ENCODE measurements at places on chromosomes 5 and 9.

DNA sequence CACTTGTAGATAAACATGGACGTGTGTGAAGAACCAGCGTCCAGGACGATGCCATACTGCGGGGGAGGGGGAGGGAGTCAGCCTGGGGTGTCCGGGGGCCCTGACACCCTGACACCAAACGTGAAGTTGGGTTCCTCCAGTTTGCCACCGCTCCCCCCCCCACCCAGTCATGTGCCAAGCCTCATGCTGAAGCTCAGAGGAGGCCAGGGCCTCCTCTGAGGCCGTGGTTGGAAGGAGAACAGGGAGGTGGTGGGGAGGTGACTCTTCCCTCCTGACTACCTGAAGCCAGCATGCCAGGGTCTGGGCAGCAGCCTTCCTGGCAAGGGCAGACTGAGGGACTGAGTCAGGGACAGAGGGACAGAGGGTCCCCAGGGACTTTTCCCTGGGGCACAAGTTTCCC is 1.6 kb downstream of the ENTPD2 start:
- DNase-seq: no peak

DNA sequence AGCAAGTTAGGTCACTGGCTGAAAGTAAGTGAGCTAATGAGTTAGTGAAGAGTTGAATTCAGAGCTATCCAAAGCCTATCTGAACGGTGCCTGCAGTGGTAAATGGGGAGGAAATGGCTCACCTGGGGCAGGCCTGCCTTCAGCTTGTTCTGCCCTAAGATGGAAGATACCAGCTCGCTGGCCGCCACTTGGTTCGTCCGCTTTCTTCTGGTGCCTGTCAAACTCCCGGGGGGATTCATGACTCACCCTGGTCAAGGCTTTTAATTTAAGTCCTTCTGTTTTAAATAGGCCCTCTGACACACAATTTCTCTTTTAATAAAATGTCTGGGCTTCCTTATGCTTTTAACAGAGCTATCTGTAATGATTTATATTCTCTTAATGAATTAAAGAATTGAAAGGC is 78.8 kb downstream of the CFAP90 start:
- DNase-seq: no peak

DNA sequence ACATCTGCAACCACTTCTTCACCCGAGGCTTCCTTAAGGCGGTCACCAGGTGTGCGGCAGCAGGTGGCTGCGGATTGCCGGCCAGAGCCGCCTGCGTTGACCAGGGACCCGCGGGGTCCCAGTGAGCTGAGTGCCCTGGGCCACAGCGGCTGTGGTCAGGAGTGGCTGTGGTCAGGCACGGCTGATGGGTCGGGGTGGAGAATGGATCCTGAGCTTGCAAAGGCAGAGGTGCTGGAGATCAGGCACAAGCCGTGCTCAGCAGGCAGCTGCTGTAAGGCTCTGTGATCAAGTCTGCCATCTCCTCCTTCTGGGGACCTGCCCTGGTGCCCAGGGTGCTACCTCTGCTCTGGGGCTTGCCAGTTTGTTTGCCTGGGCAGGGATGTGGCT is 2.1 kb downstream of the UAP1L1 start:
- DNase-seq: no peak

DNA sequence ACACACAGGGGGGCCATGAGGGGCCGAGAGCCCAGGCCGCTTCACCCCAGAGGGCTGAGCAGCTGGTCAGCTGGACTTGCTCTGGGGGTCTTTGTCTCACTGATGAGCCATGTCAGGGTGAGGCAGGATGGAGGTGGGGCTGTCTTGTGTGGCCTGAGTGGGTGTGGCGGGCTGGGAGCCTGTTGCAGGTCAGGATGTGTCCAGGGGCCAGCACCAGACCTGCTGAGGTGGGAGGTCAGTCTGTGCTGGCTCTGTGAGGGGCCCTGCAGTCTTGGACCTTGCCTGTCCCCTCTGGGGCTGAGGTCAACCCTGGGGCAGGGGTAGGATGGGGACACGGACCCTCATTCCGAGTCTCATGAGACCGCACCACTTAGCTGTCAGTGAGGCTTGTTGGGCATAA is 56.9 kb downstream of the RXRA start:
- no peak for DNase-seq

- DNase-seq: no peak
Measured at GRCh38 chr5:15797116-15797515, 297.1 kb downstream of the FBXL7 start.

DNA sequence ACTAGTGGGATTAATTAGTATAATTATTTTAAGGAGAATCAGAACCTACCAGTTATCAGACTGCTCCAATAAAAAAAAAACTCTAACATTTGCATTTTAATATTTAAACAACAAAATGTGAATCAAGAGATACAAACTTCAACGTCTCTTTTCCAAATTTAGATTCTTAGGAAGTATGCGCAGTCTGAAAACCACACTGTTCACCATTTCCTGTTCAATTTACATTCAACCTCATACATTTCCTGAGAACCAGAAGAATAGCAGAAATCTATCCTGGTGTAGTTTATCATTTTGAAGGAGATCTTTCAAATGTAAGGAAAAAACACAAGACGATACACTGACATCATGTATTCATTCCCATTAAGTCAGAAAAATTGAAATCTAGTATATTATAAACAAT is 869.2 kb downstream of the EFNA5 start:
- no peak for DNase-seq

DNA sequence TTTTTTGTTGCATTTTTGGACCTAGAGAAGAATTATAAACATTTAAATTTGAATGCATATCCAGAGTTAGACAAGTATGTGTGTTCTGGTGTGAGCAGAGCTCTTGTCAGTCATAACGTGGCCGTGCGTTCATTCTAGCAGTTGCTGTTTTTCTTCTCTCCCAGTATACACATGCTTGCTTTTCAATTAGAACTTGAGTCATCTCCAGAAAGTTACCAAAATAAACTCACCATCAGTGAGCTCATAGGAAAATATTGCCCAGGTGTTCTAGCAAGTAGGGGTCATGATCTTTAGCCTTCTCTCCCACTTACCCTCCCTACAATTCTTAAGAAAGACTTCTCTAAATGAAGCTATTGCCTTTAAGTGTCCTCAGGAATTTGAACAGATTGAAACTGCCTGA is 247.5 kb upstream of the TUT7 start:
- DNase-seq: no peak

- peak; percentile 78 for DNase-seq
Measured at GRCh38 chr5:115634343-115635132, 8.7 kb upstream of the TMED7 start.

DNA sequence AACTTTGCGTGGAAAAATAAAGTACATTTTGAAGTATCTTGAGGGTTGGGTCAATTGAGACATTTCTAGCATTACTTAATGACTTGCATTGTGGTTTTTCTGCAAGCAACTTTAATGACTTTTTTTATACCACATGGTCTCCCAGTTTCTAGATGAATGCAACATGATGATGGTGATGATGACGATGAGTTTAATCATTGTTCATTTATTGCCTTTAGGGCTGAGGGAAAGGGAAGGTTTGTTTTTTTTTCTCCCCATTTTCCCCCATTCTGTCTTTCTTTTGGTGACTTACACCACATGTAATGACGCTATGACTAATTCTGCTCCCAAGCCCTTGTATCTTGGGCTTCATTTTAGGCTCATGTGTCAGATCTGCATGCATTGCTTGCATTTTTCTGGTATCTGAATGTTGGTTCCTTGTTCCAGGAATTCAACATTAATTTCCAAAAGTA is 57.7 kb upstream of the NXNL2 start:
- DNase-seq: no peak

DNA sequence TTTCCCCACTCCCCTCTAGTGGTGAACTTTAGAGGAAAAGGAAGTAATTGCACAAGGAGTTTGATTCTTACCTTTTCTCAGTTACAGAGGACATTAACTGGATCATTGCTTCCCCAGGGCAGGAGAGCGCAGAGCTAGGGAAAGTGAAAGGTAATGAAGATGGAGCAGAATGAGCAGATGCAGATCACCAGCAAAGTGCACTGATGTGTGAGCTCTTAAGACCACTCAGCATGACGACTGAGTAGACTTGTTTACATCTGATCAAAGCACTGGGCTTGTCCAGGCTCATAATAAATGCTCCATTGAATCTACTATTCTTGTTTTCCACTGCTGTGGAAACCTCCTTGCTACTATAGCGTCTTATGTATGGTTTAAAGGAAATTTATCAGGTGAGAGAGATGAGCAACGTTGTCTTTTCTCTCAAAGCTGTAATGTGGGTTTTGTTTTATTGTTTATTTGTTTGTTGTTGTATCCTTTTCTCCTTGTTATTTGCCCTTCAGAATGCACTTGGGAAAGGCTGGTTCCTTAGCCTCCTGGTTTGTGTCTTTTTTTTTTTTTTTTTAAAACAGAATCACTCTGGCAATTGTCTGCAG is 25.3 kb downstream of the SLC22A5 start:
- DNase-seq: no peak

Measured in SK-N-SH (cell line).